M059J (cell line): ENCODE measurements at places on chromosomes 4 and X.

DNA sequence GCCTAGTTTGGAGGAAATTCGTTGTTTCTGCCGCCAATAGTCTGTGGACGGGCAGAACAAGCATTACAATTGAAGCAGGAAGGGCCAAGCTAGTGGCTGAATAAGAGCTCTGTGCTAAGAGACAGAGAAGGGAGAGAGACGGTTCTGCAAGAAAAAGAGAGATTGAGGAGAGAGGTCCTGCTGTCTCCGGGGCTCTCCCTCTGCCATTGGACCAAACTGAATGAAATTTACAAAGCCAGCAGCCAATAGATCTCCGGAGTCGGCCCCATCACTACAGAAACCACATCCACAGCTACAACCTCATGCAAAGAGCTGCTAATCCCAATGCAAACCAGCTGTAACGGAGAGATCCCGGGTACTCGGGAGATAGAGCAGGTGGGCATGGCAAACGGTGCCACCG lies at the start of gene NLGN4X:
Gene NLGN4X (minus strand): TSS at position 148 of the 400 bp plus-strand sequence. CDS start 77,401 bp downstream, outside the sequence.
- DNase-seq: no peak

DNA sequence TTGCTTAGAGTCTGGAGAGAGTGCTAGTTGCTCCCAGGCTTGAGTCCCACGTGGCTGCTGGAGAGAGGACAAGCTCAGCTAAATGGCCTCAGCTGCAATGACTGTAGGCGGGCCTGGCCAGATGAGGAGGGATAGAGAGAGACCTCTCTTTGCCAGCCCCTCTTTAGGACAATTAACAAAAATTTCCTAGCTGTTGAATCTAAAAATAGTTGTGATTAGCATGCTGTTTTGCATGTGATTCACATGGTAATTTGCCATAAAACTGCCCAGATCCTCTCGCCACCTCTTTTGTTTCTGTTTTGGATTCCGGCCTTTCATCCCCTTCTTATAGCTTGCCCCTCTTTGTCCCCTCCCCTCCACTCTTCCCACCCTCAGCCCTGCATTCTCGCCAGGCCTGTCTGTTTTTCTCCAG lies 28.9 kb upstream of the PRPS1 start:
- DNase-seq: no peak

- DNase-seq: peak; percentile 54
Measured at GRCh38 chr4:158823461-158823873, 54.6 kb downstream of the FNIP2 start.

- no peak for DNase-seq
Measured at GRCh38 chr4:11183356-11183740, 245.3 kb downstream of the HS3ST1 start.

- no peak for DNase-seq
Measured at GRCh38 chr4:136203199-136203598, 1329.1 kb downstream of the PCDH18 start.

- DNase-seq: no peak
Measured at GRCh38 chrX:100316987-100317386, 93.1 kb downstream of the PCDH19 start.

DNA sequence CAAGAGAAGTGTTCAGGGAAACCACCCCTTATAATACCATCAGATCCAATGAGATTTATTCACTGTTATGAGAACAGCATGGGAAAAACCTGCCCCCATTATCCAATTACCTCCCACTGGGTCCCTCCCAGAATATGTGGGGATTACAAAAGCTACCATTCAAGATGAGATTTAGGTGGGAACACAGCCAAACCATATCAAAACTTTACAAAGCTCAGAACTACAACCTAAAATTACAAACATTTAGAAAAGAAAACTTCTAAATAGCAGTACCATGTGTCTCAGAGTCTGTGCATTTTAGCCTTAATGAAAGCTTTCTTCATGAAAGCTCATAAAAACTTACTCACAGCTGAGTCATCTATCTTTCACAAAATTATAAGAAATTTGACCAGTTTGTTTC lies 1442.8 kb upstream of the PCDH7 start:
- DNase-seq: peak; percentile 65

DNA sequence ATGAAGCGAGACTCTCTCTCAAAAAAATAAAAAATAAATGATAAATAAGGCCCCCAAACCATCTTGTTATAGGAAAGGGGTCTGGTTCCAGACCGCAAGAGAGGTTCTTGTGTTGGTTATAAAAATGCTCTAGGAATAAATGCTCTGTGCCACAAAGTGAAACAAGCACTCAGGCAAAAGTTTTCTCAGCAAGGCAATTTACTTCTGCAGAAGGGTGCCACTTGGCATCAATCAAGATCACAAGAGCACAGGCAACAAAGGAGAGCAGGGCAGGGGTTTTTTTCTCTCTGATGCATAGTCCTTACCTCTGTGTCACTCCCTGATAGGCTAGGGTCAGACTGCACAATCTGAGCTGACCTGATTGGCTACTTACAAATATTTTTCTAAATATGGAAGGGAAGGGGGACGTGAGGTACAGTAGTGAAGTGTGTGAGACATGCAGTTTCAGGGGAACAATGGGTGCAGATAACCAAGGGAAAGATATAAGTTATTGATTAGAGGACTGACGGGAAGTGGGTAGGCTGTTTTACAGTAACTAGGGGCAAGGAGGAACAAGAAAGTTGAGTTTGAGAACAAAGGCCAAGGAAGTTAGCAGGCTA lies 29.8 kb upstream of the FUNDC1 start:
- DNase-seq: no peak

- DNase-seq: no peak
Measured at GRCh38 chr4:138633580-138633904, 382.0 kb upstream of the NOCT start.

GRCh38 chr4:177809791-177810190 lies 367.6 kb upstream of the AGA start:
- DNase-seq: no peak

- DNase-seq: no peak
Measured at GRCh38 chrX:68132749-68133148, 300.5 kb downstream of the OPHN1 start.

GRCh38 chr4:87356832-87357526 lies 34.0 kb downstream of the HSD17B11 start:
- DNase-seq: no peak

DNA sequence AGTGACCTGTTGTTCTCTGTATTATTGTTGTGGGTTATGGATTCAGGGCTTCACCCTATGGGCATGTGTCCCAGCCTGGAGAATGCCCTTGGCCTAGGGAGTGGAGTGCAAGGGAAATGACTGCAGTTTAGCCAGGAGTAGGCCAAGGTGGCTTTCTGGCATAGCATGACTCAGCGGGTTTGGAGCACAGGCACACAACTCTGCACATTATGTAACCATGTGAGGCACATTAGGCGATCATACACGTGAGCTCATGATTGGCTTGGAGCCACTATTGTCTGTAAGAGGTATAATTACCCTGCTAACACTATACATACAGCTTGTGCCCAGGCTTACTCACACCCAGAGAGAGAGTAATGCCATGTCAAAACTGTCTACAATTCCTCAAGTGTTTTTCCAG lies 35.1 kb upstream of the TACR3 start:
- DNase-seq: peak; percentile 23

GRCh38 chrX:3176439-3176820 lies 135.2 kb downstream of the ARSF start:
- DNase-seq: peak; percentile 76

DNA sequence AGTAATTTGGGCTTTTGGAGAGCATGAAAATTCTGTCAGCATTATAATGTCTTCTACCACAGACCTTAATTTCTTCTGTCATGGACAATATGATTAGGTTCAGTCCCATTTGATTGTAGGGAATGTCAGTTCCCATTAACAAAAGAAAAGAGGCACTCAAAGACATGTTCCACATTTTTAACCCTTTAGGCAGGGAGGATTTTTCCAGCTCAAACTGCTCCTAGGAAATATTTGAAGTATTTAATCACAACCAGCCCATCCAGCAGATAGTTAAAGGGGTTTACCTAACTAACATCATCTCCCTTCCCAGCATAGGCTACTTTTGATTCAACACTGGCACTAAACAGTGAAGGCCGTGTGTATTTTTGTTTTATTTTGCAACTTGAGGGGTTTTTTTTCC lies 256.0 kb downstream of the DHX15 start:
- no peak for DNase-seq

GRCh38 chrX:19549838-19550237 lies 34.5 kb upstream of the MAP3K15 start:
- DNase-seq: no peak

GRCh38 chr4:78747475-78747922 lies 28.7 kb upstream of the BMP2K start:
- no peak for DNase-seq

- no peak for DNase-seq
Measured at GRCh38 chr4:40196724-40197281, at the start of gene RHOH. TSS of gene RHOH (plus strand) at chr4:40197031. CDS start at chr4:40243387, 46,356 bp downstream.

DNA sequence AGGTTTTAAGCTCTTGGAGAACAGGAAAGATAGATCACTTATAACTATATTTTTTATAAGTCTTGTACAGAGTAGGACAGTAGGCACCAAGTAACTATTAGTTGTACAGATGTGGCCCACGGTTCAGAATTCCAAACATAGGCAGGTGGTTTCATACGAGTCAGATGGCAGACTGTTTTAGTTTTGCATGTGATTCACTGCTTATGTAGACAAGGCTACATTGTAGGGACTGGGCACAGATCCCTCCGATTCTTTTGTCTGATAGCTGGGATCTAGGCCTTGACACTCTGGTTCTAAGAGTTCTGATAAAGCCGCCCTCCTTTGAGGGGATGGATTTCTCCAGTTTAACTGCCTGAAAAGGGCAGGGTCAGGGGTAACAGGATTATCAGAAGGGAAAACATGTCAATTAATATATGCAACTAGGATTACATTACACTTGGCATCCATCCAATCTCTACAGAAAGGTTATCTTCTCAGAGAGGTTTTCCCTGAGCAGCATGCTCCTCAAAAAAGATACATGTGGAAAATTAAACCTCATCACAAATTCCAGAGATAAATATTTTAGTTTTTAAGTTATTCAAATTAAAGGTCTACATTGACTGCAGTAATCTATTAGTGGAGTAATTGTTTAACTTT lies 87.8 kb downstream of the SPRY1 start:
- DNase-seq: no peak

DNA sequence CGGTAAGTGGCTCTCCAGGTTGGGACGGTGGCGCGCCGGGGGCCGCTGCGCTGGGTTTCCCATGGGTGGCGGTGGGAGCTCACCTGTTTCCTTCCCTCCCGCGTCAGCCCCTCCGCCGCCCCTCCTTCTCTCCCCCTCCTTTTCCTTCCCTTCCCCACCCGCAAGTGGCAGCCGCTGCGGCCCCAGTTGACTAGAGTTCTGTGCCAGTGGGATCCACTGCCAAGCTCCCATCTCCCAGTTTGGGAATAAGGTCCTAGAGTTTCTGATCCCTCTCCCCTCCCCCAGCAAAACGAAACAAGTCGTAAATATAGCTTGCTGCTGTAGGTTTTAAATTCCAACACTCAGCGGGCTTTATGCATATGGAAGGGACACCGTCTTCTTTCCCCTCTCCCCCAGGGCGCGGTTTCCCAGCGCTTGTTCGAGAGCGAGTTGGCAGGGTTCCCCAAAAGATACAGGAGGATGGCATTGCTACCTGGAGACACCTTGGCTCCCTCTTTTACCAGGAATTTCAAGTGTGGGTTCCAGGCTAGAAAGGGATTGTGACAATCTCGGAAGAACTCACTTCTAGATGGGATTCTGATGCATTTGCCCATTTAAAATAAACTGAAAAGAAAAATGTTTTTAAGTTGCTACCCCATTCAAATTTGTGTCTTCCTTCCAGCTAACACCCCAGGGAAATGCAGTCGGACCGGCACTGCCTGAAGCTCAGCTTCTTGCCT lies 1.2 kb downstream of the TLL1 start:
- peak; percentile 9 for DNase-seq

GRCh38 chrX:31608638-31609037 lies 536.8 kb upstream of the FTHL17 start:
- DNase-seq: no peak

GRCh38 chr4:119313237-119313636 lies 8.7 kb downstream of the FABP2 start:
- DNase-seq: no peak

GRCh38 chrX:66050140-66050569 lies 10.3 kb upstream of the VSIG4 start:
- no peak for DNase-seq

DNA sequence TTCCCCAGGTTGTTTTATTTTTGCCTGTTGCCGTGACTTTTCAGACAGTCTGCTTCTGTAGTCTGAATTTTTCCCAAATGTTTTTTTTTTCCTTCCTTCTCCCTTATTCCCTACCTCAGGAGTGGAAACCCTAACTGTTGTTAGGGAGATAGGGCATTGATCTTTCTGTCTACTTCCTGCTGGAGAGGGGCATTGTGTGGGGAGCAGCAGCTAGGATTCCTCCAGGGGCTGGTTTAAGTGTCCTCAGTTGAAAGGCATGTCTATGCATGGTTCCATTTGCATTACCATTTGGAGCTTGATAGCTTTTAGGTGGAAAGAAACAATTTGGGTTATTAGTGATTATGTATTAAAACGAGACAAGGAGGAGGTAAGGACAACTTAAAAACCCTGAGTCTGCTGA lies 383.9 kb downstream of the DCAF12L2 start:
- no peak for DNase-seq

GRCh38 chr4:53361451-53361850 lies 4.4 kb downstream of the SCFD2 start:
- DNase-seq: no peak

- DNase-seq: no peak
Measured at GRCh38 chrX:117487421-117487820, 629.2 kb downstream of the KLHL13 start.

DNA sequence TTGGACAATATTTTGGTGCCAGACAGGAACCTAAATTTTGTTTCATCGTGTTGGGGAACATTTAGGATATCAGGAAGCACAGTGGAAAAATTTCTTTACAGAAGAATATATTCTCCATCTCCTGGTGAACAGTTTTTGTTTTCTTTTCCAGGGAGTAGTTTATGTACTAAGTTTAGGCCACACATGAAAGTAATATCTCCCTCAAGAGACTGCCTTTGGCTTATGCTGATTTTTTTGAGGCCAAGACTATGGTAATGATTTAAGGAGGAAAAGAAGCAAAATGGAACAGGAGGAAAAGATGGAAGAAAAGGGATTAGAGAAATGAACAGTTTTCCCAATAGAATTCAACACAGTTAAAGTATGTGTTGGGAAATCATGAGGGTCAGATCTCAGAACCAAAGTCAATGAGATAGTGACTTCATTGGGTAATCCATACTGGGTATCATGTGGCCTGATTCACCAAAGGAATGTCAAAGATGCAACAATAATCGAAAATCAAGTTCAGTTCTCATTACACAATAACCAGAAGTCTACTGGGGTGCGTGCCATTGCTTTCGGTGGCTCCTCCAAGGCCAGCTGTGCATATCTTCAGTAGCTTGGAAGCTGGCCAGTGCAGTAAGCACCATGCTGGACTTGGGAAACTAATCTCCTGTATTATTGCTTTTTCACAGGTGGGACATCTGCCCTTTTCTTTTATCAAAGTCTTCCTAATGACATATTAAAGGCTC lies 234.8 kb downstream of the COL25A1 start:
- DNase-seq: no peak
